CD4-positive, CD25-positive, alpha-beta regulatory T cell (primary cell): ENCODE measurements at places on chromosomes 4 and X. TPM values are rescaled to one million over a fixed set of nuclear protein-coding genes. Genes with fewer than 3 reads are reported as not detected.

The F9 gene
- total RNA-seq: not detected

The TMLHE gene
- 9.8 TPM for total RNA-seq

The GC gene
- total RNA-seq: not detected

The PDE6B gene
- total RNA-seq: 12.3 TPM

The SFRP2 gene
- not detected for total RNA-seq

The PDGFC gene
- 0.62 TPM for total RNA-seq

The MED14 gene
- total RNA-seq: 44.2 TPM

The FHDC1 gene
- total RNA-seq: 0.20 TPM

The GAGE12E gene
- total RNA-seq: not detected

The PDLIM3 gene
- not detected for total RNA-seq

The TAF1 gene
- total RNA-seq: 65.2 TPM

The GRPR gene
- not detected for total RNA-seq

The DUSP21 gene
- not detected for total RNA-seq

The NRK gene
- total RNA-seq: not detected

The PABPC4L gene
- not detected for total RNA-seq

The NAA11 gene
- total RNA-seq: not detected

The MTNR1A gene
- not detected for total RNA-seq

The GAGE1 gene
- total RNA-seq: not detected

- no peaks in the 10 kb centered on the region for H3K27me3 ChIP-seq
- no peak overlapping the region for H3K4me3 ChIP-seq
- H3K27ac ChIP-seq: no peak overlapping the region
- H3K36me3 ChIP-seq: no peaks in the 10 kb centered on the region
- no peak for DNase-seq
Observed at GRCh38 chr4:112968451-112969159, 80.8 kb upstream of the ANK2 start.

DNA sequence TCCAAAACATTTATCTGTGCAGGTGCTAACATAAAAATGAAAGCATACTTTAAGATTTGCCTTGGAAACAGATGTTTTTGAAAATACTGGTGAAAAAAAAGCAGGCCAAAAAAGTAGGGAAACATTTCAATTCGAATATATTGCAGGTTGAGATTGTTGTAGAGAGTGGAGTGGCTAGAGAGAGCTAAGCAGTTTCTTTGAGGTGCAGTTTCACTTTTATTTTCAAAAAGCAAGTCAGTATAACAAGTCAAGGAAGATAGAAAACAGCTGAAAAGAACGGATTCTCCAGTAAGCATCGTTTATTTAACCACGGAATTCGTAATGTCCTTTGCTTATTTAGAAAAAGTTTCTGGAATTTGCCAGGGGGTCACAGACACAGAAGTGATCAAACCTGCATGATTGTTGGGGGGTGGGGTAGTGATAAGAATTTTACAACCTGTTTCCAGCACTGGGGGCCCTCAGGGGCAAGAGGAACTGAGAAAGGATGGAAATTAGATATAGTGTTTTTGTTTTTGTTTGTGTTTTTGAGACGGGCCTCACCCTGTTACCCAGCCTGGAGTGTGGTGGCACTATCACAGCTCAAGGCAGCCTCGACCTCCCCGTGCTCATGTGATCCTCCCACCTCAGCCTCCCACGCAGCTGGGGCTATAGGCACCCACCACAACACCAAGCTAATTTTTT, 175.0 kb downstream of the TENM3 start:
- H3K27me3 ChIP-seq: no peaks in the 10 kb centered on the region
- H3K27ac ChIP-seq: no peak overlapping the region
- no peaks in the 10 kb centered on the region for H3K4me1 ChIP-seq

GRCh38 chr4:88745581-88746163, 48.0 kb upstream of the NAP1L5 start:
- DNase-seq: no peak
- no peak overlapping the region for H3K27ac ChIP-seq
- H3K4me3 ChIP-seq: no peak overlapping the region
- no peaks in the 10 kb centered on the region for H3K27me3 ChIP-seq
- H3K4me1 ChIP-seq: no peaks in the 10 kb centered on the region

DNA sequence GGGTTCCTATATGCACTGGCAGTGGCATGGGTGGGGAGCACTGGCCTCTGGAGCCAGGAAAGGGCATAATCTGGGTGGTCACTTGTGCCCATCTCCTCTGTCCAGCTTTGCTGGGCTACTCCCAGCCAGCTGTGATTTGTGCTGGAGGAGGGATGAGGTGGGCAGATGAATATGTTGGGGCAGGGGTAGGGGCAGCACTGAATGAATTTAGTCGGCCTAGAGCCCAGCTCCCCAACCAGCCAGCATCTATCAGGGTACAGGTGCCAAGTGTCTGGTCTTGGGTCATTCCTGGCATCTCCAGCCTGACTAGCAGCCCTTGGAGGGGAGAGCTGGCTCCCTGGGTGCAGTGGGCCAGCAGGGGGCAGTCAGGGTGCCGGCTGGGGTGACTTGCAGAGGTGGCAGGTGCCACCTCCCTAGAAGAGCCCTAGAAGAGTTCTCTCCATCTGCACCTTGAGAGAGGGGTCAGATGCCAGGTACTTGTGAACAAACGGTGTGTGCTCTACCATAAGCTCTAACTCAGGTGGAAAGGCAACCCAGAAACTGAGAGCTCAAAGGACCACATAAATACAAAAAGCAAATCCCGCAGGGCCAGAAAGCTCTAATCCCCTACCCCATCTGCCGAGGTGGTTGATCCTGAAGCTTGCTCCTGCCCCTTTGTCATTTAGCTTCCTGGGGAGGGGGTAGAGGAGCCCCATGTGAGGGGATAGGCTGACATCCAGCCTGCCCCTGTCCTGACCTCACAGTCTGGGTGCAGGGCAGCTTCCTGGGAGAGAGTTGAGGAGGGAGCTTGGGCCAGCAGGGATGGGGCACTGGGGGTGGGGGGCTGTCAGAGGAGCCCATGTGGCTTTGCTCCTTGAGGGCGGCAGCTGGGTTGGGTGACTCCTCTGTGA, 2.2 kb downstream of the SORCS2 start:
- H3K27me3 ChIP-seq: peaks cover 4% of the 10 kb centered on the region
- H3K4me1 ChIP-seq: peaks cover 6% of the 10 kb centered on the region
- DNase-seq: no peak
- H3K36me3 ChIP-seq: no peaks in the 10 kb centered on the region

DNA sequence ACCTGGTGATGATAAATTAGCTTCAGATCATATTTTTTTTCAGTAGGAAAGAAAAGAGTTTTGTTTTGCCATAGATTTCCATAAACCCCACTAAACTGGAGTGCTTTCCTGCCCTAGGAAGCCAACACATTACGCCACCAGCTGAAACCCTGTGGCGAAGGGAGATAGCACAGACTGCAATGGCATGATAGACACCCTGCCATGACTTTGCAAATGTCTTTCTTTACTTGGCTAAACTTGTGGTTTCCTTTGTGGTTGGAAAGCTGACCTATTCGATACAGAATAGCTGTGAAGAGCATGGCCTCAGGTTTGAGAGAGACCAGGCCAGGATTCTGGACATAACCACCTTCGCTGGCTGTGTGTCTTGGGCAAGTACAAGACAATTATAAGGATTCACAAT, 19.1 kb downstream of the MFAP3L start:
- no peak for DNase-seq
- H3K36me3 ChIP-seq: no peaks in the 10 kb centered on the region
- no peaks in the 10 kb centered on the region for H3K27me3 ChIP-seq
- H3K4me1 ChIP-seq: no peaks in the 10 kb centered on the region

- no peak for DNase-seq
- no peaks in the 10 kb centered on the region for H3K4me1 ChIP-seq
- no peaks in the 10 kb centered on the region for H3K36me3 ChIP-seq
Observed at GRCh38 chr4:124018383-124019317, 622.1 kb downstream of the SPRY1 start.

GRCh38 chr4:53507671-53508286, 83.5 kb downstream of the LNX1 start:
- no peak overlapping the region for H3K4me3 ChIP-seq
- no peak overlapping the region for H3K27ac ChIP-seq
- no peaks in the 10 kb centered on the region for H3K4me1 ChIP-seq
- no peak for DNase-seq

GRCh38 chr4:88803600-88804096, 106.0 kb upstream of the NAP1L5 start:
- H3K4me1 ChIP-seq: no peaks in the 10 kb centered on the region
- H3K27ac ChIP-seq: no peak overlapping the region
- H3K36me3 ChIP-seq: no peaks in the 10 kb centered on the region

GRCh38 chrX:17459008-17459611, 84.1 kb downstream of the NHS start:
- H3K4me1 ChIP-seq: no peaks in the 10 kb centered on the region
- no peak overlapping the region for H3K4me3 ChIP-seq

- H3K27ac ChIP-seq: no peak overlapping the region
- DNase-seq: no peak
- H3K4me1 ChIP-seq: no peaks in the 10 kb centered on the region
- H3K36me3 ChIP-seq: no peaks in the 10 kb centered on the region
- H3K27me3 ChIP-seq: no peaks in the 10 kb centered on the region
Observed at GRCh38 chr4:38411981-38412536, 251.9 kb upstream of the KLF3 start.

- no peaks in the 10 kb centered on the region for H3K36me3 ChIP-seq
- H3K27me3 ChIP-seq: no peaks in the 10 kb centered on the region
- no peak overlapping the region for H3K4me3 ChIP-seq
- DNase-seq: no peak
- H3K27ac ChIP-seq: no peak overlapping the region
Observed at GRCh38 chr4:17187003-17187402, 288.6 kb upstream of the LDB2 start.

- H3K4me3 ChIP-seq: no peak overlapping the region
- H3K4me1 ChIP-seq: no peaks in the 10 kb centered on the region
- no peaks in the 10 kb centered on the region for H3K36me3 ChIP-seq
- H3K27ac ChIP-seq: no peak overlapping the region
Observed at GRCh38 chr4:162229670-162230069, 65.9 kb upstream of the FSTL5 start.

GRCh38 chrX:11267425-11267824, 25.8 kb upstream of the AMELX start:
- H3K4me1 ChIP-seq: no peaks in the 10 kb centered on the region
- H3K27ac ChIP-seq: no peak overlapping the region
- no peak overlapping the region for H3K4me3 ChIP-seq
- no peaks in the 10 kb centered on the region for H3K27me3 ChIP-seq

GRCh38 chr4:167383291-167383690, 149.0 kb upstream of the SPOCK3 start:
- H3K27me3 ChIP-seq: no peaks in the 10 kb centered on the region
- H3K27ac ChIP-seq: no peak overlapping the region
